Activated gamma-delta T cell (primary cell): ENCODE measurements at places on chromosomes 1 and 21.

DNA sequence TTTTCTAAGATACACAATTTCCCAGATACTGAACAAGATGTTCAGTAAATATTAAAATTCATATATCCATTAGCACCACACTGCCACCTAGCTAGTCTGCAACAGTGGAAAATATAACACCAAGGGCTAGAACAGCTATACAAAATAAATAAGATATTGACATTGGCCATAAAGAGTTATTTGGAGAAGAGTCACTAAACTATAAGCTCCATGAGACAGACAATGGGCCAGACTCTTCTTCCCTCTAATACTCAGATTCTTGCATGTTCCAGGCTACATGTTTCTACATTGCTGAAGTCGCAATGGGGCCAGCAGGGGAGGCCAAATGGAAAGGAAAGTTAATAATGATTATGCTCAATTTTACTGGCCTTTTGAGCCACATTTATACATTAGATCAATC lies 21.5 kb downstream of the SPATA6 start:
- no peak for DNase-seq

GRCh38 chr1:92774407-92774806 lies 10.5 kb downstream of the EVI5 start:
- no peak for DNase-seq

DNA sequence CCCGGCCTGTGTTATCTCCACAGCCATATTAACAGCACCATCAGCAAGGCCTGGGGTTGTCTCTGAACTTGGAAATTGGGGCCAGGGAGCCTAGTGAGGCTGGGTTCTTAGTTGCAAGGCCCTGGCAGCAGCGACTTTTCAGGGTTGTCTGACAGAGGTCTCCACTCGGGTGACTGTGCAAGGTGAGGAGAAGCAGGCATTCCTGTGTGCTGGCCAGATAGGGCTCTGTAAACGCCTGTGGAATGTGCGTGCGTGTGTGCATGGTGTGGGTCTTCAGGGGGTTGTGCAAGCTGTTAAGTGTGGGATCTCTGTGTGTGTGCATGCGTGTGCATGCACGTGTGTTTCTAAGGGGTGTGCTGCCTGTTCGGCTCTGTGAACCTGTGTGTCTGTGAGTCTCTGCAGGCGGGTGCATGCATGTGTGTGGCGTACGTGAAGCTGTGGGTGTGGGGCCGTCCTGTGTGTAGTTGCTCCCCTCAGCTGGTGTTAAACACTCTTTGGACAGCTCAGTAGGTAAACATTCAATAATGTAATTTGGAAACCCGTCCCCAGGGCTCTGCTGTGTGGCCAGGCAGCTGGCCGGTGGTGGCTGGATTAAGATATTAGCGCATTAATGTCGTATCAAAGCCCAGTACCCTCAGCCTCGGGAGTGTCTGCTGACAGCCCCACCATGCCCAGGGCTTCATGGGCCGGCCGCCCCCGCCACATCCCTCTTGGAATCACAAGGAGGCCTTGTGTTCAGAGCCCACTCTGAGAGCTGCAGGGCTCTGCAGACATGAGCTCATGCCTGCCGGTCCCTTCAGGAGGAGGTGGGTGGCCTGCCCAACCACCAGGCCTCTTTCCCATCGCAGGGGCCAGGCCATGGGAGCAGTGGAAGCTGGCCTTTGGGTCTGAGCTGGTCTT lies 189.9 kb downstream of the FOXD2 start:
- no peak for DNase-seq

DNA sequence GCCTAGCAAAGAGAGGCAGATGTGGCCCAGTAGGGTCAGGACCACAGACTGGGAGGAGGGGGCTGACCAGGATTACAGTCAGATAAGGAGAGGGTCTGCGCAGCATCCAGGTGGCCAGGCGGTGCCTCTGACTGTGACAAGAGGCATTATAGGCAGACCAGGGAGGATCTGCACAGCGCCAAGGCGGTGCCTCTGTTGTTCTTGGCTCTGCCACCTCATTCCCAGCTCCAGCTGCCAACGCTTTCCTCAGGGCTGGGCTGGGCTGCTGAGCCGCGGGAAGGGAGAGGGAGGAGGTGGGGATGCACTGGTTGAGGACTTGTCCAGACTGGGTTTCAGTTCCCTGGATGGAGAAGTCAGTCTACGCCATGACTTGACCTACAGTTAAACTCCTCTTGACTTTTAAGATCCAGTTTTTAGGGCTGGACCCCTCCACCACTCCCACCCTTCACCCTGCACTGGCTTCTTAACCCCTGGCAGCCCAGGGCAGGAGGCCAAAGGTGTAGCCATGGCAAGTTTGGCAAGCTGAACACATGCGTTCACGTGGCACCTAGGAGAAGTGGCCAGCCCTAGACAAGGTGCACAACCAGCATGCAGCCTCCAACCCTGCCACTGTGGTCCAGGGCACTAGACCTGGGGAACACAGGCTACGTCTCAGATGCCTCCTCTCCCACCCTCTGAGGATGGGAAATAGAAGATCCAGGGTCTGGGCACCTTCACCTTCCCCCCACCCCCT lies 4.5 kb upstream of the CRABP2 start:
- no peak for DNase-seq

- no peak for DNase-seq
Measured at GRCh38 chr1:160630523-160631451, 16.1 kb downstream of the SLAMF1 start.

DNA sequence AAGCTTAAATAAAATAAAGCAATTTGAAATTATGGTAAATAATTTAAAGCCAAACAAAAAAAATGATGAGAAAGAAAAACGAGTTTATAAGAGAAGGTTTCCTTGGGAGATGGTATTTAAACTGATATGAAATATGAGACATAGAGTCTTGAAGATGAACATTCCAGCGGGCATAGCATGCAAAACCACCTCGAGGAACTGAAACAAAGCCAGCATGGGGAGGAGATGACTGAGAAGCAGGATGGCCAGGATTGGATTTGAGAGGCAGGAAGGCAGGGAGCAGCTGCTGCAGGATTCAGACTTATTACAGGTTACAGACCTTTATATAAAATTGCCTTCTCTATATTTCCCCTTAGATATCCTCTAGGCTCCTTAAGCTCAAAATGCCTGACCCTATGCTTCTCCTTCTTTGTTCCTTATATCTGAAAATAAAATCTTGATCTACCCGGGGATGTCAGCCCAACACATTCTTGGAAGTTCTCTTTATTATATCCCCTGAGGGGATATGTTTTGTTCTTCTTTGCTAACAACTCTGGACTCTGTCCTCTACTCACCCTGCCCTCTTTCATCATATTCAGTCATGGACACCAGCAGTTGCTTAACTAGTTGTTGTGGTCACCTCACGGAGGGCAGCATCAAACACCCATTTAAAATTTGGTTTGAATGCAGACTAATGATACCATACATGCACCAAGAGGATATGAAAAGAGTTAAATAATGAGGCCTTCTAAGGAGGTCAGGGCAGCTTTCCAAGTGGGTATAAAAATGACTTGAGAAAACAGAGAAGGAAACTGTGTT lies 719.1 kb upstream of the B3GALT2 start:
- no peak for DNase-seq

GRCh38 chr1:175380521-175381300 lies 188.1 kb upstream of the KIAA0040 start:
- DNase-seq: no peak

GRCh38 chr1:232017759-232018158 lies 391.2 kb downstream of the DISC1 start:
- DNase-seq: no peak

- DNase-seq: no peak
Measured at GRCh38 chr1:242239398-242239797, 240.5 kb upstream of the MAP1LC3C start.

- DNase-seq: no peak
Measured at GRCh38 chr1:16006552-16007485, 2.8 kb downstream of the SRARP start.

DNA sequence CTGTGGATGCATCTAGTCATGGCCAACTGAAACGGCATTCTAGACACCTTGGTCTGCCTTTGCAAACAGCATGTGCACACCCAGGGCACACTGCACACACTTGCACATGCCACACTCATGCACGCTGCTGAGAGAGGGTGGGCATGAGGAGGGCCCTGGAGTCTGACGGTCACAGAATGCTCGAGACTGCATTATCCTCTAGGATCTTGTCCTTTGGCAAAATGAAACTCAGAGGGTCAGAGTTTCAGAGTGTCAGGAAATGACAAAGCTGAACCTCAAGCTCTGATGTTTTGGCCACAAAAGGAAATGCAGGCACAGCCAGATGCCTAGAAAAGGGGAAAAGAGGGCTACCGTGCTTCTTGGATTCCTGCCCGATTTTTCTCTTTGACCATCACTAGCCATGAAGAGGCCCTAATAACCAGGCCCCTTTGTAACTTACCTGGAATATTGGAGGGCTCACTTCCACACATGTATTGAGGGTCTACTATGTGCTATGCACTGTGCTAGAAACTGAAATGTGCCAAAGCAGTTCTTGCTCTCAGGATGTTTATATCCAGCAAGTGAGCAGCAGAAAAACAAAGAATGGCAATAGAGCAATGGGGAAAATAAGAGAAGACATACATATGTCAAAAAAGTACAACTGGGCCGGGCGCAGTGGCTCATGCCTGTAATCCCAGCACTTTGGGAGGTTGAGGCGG lies 65.4 kb downstream of the TOMM20 start:
- no peak for DNase-seq

DNA sequence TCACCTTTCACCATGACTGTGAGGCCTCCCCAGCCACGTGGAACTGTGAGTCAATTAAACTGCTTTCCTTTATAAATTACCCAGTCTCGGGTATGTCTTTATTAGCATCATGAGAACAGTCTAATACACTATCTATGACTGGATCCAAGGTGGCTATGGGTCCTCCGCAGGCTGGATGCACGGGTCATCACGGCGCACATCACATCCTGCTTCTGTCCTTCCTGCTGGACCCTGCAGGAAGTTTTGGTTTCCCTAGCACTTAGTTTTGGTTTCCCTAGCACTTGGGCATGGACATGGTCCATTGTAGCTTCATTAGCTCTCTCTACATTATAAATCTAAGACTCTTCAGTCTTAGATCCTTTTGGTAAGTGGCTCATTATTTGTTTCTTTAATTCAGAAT lies 14.2 kb upstream of the PHC2 start:
- no peak for DNase-seq

DNA sequence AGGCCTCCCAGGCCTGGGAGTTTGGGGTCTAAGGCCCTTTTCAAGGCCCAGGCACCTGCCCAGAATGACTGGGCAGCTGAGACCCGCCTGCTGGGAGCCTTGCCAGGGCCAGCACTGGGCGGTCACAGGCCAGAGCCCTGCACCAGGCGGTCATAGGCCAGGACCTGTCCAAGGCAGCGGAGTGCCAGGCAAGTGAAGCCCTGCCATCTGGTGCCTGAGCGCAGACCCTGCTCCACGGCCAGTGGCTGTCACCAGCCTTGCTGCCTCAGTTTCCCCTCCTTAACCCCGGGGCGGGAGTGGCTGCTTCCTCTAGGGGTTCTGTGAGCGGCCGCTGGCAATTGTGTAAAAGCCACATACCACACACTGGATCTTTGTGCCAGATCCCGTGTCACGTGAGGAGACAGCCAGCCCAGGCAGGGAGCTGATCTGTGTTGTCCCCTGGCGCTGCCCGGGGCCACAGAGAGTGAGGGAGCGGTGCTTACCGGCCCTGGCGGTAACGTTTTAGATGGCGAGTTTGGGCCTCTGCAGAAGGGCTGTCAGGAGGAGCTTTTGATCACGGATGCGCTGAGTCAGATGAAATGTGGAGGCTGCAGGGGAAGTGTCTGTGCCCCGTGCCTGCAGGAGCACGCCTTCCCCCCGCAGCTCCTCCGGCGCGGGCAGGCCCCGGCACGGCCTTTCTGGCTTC lies 4.6 kb downstream of the COL18A1 start:
- DNase-seq: no peak

- DNase-seq: no peak
Measured at GRCh38 chr21:35234725-35235124, 185.6 kb upstream of the RUNX1 start.

DNA sequence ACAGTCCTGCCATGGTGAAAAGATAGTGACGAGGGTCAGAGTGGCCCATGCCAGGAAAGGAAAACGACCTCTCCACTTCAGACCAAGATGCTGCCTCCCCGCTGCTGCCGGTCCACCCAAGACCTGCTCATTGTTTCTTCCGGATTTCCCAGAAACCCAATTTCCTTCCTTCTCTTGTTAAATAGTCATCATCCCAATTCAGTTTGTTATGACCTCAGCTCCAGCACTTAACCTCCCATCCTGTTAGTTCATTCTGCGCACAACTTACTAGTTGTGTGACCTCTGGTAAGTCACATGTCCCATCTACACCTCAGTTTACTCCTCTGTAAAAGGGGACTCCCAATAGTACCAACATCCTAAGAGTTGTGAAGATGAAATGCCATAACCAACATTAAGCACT lies 29.9 kb upstream of the PPP1R15B start:
- DNase-seq: no peak

GRCh38 chr1:99644279-99645004 lies 1.5 kb upstream of the PALMD start:
- DNase-seq: no peak

GRCh38 chr1:145918992-145919939 lies 749 bp upstream of the PEX11B start:
- DNase-seq: no peak

DNA sequence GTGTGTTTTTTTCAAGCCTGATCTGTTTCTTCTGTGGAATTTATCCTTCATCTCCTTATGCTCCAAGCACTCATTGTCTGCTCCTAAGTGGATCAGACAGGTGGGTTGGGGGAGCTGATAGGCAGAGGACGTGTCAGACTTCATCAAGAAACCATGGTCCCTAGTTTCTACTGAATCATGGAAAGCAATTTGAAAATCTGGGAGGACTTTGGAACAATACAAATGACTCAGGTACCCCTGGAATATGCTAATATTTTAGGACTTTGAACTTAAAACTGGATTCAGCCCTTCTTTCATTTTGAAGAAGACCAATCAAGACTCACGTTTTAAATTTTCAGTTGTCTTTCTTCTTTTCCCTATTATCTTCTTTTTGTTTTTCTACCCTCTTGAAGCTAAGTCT lies 7.7 kb downstream of the ABCG1 start:
- no peak for DNase-seq

GRCh38 chr1:182229921-182230491 lies 161.6 kb downstream of the GLUL start:
- DNase-seq: no peak

DNA sequence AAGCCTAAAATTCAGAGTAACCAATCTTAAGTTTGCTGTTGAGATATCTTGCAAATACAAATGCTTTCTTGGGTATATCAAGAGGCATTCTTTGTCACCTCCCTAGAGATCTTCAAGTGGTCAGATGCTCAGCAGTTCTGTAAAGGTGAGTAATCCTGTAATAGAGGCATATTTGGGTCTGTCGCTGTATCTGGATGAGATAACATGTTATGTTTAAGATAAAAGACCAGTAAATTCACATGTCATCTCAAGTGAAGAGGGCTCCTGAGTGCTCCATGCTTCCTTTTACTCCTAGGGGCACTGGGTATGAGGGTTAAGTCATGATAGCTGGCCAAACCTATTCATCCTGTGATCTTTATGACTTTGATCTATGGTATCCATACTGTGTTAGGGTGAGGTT lies 7.5 kb downstream of the CR2 start:
- DNase-seq: no peak

GRCh38 chr1:208717525-208717924 lies 473.3 kb upstream of the PLXNA2 start:
- DNase-seq: no peak
